ENCODE measurements at places on chromosomes 3 and 15. TPM values are rescaled to one million over a fixed set of nuclear protein-coding genes. Genes with fewer than 3 reads are reported as not detected.

DNA sequence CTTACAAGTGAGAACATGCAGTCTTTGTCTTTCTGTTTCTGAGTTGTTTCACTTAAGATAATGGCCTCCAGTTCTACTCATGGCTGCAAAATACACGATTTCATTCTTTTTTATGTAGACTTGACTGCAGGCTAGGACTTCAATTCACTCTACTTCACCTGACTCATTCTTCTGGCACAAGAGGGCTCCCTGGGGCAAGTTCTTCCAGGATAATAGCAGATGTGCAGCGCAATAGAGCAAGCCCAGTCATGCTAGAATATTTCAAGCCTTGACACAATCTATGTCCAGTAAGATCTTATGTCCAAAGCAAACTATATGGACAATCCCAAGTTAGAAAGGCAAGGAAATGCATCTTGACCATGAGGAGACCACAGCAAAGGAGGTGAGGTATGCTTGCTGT, 211.7 kb upstream of the GADL1 start:
- no peak for DNase-seq
- H3K4me1 ChIP-seq: no peaks in the 10 kb centered on the region
- no peak overlapping the region for H3K27ac ChIP-seq
- H3K4me3 ChIP-seq: no peak overlapping the region
- H3K36me3 ChIP-seq: no peaks in the 10 kb centered on the region
- no peaks in the 10 kb centered on the region for H3K27me3 ChIP-seq

Gene ARIH1
- polyA plus RNA-seq: 27.9 TPM

DNA sequence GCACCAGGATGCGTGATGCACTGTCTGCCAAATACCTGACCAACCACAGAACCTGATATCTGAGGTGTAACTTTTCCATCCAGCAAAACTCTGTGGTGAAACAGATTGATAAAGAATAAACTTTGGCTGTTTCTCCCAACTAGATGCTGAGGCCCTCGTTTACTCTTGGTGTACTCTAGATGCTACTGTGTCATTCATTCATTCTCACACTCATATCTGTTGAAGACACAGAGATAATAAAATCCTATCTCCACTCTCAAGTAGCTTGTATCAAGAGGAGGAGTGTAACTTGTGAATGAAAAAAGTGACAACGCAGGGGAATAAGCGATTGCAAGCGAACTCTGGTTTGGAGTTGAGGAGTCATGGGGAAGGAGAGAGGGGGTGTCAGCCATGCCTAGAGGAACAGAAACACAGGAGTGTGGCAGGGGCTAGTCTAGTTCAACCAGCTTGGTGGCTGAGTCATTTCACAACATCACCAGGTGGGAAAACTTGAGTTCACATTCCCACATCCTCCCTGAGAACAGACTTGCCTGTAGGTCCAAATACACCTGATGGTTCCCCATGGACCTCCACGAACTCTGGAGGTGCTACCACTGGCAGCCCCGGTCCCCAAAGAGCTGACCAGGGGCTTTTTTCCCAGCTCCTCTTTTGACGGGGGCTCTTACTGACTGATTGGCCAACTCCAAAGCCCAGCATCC, 73.3 kb upstream of the SNRK start:
- no peak overlapping the region for H3K27ac ChIP-seq
- H3K27me3 ChIP-seq: no peaks in the 10 kb centered on the region
- H3K4me3 ChIP-seq: no peak overlapping the region

Gene PRKCD
- polyA plus RNA-seq: 68.8 TPM

DNA sequence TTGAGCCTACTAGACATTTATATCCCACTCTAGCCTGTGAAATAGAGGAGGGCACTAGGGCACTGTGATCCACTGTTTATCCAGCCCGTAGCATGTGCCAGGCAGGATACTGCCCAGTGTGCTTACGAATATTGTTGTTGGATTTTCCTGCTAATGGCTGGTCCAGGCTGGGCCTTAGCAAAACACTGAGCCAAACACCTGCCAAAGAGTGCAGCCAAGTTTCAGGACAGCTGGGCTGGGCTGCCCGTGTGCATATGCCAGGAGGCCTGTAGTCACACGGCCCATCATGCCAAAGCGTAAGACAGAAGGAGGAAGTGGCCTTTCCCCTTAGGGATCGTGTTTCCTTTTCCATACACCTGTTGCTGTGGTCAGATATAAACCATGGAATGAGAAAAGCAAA, 54.5 kb upstream of the ABHD10 start:
- H3K4me3 ChIP-seq: no peak overlapping the region
- peaks cover 2% of the 10 kb centered on the region for H3K36me3 ChIP-seq
- H3K4me1 ChIP-seq: no peaks in the 10 kb centered on the region
- H3K27ac ChIP-seq: no peak overlapping the region
- no peak for DNase-seq

Gene RPP25
- polyA plus RNA-seq: 0.92 TPM

GRCh38 chr15:38698254-38698653, 133.6 kb upstream of the RASGRP1 start:
- no peaks in the 10 kb centered on the region for H3K4me1 ChIP-seq
- H3K36me3 ChIP-seq: no peaks in the 10 kb centered on the region
- no peak for DNase-seq

- H3K27me3 ChIP-seq: no peaks in the 10 kb centered on the region
- H3K36me3 ChIP-seq: no peaks in the 10 kb centered on the region
- H3K27ac ChIP-seq: no peak overlapping the region
Observed at GRCh38 chr3:64518950-64519349, 168.8 kb downstream of the ADAMTS9 start.

Gene APOD
- polyA plus RNA-seq: not detected

Gene IL17RB
- polyA plus RNA-seq: 0.07 TPM

- no peaks in the 10 kb centered on the region for H3K27me3 ChIP-seq
- no peak overlapping the region for H3K4me3 ChIP-seq
- no peak overlapping the region for H3K27ac ChIP-seq
- peaks cover 3% of the 10 kb centered on the region for H3K36me3 ChIP-seq
- no peaks in the 10 kb centered on the region for H3K4me1 ChIP-seq
- no peak for DNase-seq
Observed at GRCh38 chr3:128341659-128342395, 124.9 kb downstream of the DNAJB8 start.

GRCh38 chr3:194957743-194958240, 272.1 kb downstream of the FAM43A start:
- H3K27me3 ChIP-seq: no peaks in the 10 kb centered on the region
- H3K4me1 ChIP-seq: no peaks in the 10 kb centered on the region

Gene ZPLD1
- polyA plus RNA-seq: not detected

DNA sequence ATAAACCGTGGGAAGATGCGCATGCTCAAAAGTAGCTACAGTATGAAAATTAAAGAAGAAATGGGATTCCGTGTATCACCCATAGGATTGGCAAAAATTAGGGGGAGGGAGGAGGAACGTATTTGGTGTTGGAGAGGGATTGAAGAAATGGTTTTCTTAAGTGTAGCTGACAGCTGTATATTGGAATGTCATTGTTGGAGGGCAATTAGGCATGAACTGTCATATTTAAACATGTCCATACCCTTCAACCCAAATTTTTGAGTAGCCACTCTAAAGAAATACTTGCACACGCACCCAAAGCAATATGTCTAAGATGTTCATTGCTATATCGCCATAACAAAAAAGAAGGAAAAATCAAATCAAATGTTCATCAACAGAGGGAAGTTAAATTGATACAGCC, 144.7 kb downstream of the TLE3 start:
- no peaks in the 10 kb centered on the region for H3K36me3 ChIP-seq
- H3K4me3 ChIP-seq: no peak overlapping the region
- H3K27ac ChIP-seq: no peak overlapping the region
- H3K4me1 ChIP-seq: no peaks in the 10 kb centered on the region

DNA sequence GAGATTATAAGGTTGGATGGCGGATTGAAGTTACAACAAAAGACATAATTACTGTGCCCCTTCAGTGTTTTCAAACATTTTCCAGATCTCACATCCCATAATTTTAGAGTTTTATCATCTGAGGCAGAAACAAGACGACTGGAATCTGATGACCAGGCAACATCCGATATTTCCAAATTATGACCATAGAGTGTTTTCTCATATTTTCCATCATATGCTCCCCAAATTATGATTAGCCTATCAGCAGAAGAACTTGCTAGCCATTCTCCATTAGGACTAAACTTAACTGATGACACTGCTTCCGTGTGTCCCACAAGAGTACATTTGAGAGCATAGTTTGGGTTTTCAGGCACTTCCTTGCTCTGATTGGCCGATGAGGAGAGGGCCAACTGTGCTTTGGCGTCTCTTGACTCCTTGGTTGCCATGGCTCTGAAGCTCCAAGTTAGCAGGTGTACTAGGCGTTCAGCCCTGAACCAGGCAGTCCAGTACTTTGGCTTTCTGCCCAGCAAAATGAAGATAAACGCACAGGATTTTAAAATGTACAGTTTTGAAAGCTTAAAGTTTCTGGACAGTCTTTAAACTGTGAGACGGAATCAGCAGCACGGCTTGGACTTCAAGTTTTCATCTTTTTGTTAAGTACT, 638 bp downstream of the WDR5B start:
- peak; percentile 70 for DNase-seq
- H3K27me3 ChIP-seq: no peaks in the 10 kb centered on the region
- peaks cover 16% of the 10 kb centered on the region for H3K36me3 ChIP-seq
- peak overlapping the region; percentile 83 for H3K4me3 ChIP-seq

DNA sequence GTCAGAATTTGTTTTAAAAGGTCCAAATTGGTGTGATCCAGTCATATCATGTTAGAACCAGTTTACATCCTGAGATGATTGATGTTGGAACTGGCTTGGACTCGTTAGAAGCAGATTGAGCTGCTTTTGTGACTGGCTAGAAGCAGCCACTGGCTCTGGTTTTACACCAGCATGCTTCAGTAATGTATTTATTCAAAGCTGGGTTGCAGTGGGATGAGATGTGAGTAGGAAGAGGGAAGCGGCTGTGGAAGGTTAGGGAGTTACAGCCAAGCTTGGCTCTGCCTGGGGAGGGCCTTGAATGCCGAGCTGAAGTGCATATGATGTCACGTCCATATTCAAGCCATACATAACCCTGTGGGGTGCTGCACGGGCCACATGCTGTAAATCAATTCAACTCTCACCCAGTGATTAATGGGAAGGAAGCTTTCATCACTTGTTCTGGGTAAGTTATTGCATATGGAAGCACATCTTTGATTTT, 104.0 kb upstream of the SMAD3 start:
- no peaks in the 10 kb centered on the region for H3K36me3 ChIP-seq
- no peak overlapping the region for H3K27ac ChIP-seq
- no peak for DNase-seq
- H3K4me3 ChIP-seq: no peak overlapping the region
- H3K27me3 ChIP-seq: no peaks in the 10 kb centered on the region

- H3K36me3 ChIP-seq: no peaks in the 10 kb centered on the region
- H3K4me1 ChIP-seq: no peaks in the 10 kb centered on the region
- H3K27me3 ChIP-seq: no peaks in the 10 kb centered on the region
- H3K27ac ChIP-seq: no peak overlapping the region
- DNase-seq: no peak
Observed at GRCh38 chr15:38888701-38889221, 324.1 kb upstream of the RASGRP1 start.

GRCh38 chr3:57133157-57133556, 32.0 kb downstream of the IL17RD start:
- no peak overlapping the region for H3K4me3 ChIP-seq
- no peaks in the 10 kb centered on the region for H3K4me1 ChIP-seq

Gene CHRNA7
- polyA plus RNA-seq: 0.16 TPM

- DNase-seq: no peak
- H3K4me1 ChIP-seq: no peaks in the 10 kb centered on the region
- H3K27ac ChIP-seq: no peak overlapping the region
- no peaks in the 10 kb centered on the region for H3K36me3 ChIP-seq
Observed at GRCh38 chr3:34155666-34156065, 357.2 kb downstream of the PDCD6IP start.

GRCh38 chr15:76588811-76589747, 252.5 kb downstream of the ISL2 start:
- H3K36me3 ChIP-seq: peaks cover 5% of the 10 kb centered on the region
- no peak overlapping the region for H3K27ac ChIP-seq
- H3K27me3 ChIP-seq: no peaks in the 10 kb centered on the region
- H3K4me3 ChIP-seq: no peak overlapping the region
- peak; percentile 0 for DNase-seq

DNA sequence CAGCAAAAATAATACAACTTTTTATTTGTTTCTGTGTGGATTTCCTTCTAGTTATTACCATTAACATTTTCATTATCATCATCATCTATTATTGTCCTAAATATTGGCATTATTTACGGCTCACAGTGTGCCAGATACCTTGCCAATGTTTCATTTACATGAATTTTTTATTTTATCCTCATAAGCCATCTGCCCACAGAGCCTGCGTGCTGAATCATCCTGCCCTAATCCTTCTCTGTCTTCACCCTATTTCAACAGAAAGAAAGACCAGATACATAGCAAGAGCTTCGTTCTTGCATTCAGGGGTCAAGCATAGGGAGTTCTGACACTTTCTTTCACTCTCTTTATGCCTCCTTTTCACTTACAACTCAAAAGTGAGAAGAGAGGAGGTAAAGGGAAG, 82.0 kb downstream of the KCNMB2 start:
- no peaks in the 10 kb centered on the region for H3K36me3 ChIP-seq
- no peak overlapping the region for H3K4me3 ChIP-seq
- no peak for DNase-seq
- H3K27ac ChIP-seq: no peak overlapping the region

- no peaks in the 10 kb centered on the region for H3K4me1 ChIP-seq
- no peaks in the 10 kb centered on the region for H3K27me3 ChIP-seq
- H3K36me3 ChIP-seq: no peaks in the 10 kb centered on the region
- no peak for DNase-seq
- H3K27ac ChIP-seq: no peak overlapping the region
Observed at GRCh38 chr15:53482055-53482454, 277.4 kb downstream of the WDR72 start.

- no peak overlapping the region for H3K27ac ChIP-seq
- no peak overlapping the region for H3K4me3 ChIP-seq
- H3K36me3 ChIP-seq: peaks cover 20% of the 10 kb centered on the region
Observed at GRCh38 chr15:80967451-80967850, 22.2 kb downstream of the MESD start.

Gene CYP1A2
- polyA plus RNA-seq: not detected

Gene GP9
- not detected for polyA plus RNA-seq

- no peaks in the 10 kb centered on the region for H3K36me3 ChIP-seq
- no peak overlapping the region for H3K27ac ChIP-seq
- no peaks in the 10 kb centered on the region for H3K27me3 ChIP-seq
Observed at GRCh38 chr3:143633816-143634215, 214.5 kb downstream of the SLC9A9 start.

- no peak for DNase-seq
- H3K27me3 ChIP-seq: no peaks in the 10 kb centered on the region
- no peak overlapping the region for H3K4me3 ChIP-seq
- no peak overlapping the region for H3K27ac ChIP-seq
- no peaks in the 10 kb centered on the region for H3K36me3 ChIP-seq
Observed at GRCh38 chr15:92667287-92667904, 11.8 kb upstream of the FAM174B start.

DNA sequence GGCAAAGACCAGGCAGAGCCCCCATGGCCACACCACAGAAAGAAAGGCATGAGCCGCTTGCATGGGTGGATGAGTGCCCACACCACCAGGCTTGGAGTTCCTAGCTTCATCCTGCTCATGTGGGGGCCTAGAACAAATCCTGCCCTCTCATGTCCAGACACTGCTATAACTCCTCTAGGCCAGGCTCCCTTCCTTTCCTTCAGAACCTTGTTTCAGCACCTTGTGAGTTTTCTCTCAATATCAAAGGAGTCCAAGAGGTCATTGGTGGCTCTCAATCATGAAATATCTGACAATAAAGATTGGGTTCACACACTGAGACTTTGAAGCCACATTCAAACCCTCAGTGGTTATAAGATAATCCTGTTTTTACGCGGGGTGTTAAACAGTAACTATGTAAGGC, 12.7 kb downstream of the SLC6A20 start:
- no peak for DNase-seq
- H3K4me3 ChIP-seq: no peak overlapping the region
- no peaks in the 10 kb centered on the region for H3K27me3 ChIP-seq
- H3K4me1 ChIP-seq: no peaks in the 10 kb centered on the region

Gene NDN
- not detected for polyA plus RNA-seq

Gene FAH
- 1.7 TPM for polyA plus RNA-seq

All from B cell (primary cell).